GM12878 (cell line): ENCODE measurements at places on chromosomes 1 and 21. TPM values are rescaled to one million over a fixed set of nuclear protein-coding genes. Genes with fewer than 3 reads are reported as not detected.

DNA sequence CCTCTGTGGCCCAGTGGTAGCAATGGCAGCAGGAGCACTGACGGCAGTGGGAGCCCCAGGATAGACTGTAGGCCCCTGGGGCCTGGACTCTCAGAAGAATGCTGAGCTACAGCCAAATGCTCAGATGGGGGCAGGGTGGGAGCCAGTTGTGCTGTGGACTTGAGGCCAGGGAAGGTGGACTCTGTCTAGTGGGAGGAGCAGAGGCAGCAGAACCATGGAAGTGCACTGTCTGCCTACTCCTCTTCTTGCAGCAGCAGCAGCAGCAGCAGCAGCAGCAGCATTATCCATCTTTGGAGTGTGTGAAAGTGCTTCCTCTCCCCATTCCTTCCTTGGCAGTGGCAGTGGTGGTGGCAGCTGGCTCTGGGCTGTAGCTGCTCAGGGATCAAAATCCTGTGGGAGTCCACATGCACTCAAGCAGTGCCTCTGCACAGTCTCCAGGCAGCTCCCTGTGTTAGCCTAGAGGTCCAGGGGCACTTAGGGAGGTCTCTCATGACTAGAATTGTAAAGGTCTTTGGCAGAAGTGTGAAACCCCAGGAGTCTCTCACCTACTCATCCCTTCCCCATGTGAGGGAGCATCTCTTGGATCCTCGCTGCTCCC lies 917.9 kb upstream of the B3GALT2 start:
- DNase-seq: no peak
- no peaks in the 10 kb centered on the region for H3K4me1 ChIP-seq
- no peak overlapping the region for H3K27ac ChIP-seq
- no peaks in the 10 kb centered on the region for H3K36me3 ChIP-seq
- no peaks in the 10 kb centered on the region for H3K27me3 ChIP-seq

SMCP gene
- not detected in 2 replicates for total RNA-seq

CD244 gene
- total RNA-seq: 0.35 and 0.80 TPM in 2 replicates

GRCh38 chr1:58939146-58939545 lies 155.3 kb upstream of the JUN start:
- DNase-seq: no peak
- no peaks in the 10 kb centered on the region for H3K27me3 ChIP-seq
- H3K36me3 ChIP-seq: no peaks in the 10 kb centered on the region
- no peaks in the 10 kb centered on the region for H3K4me1 ChIP-seq

PTGFRN gene
- total RNA-seq: 8.3 and 8.9 TPM in 2 replicates

DNA sequence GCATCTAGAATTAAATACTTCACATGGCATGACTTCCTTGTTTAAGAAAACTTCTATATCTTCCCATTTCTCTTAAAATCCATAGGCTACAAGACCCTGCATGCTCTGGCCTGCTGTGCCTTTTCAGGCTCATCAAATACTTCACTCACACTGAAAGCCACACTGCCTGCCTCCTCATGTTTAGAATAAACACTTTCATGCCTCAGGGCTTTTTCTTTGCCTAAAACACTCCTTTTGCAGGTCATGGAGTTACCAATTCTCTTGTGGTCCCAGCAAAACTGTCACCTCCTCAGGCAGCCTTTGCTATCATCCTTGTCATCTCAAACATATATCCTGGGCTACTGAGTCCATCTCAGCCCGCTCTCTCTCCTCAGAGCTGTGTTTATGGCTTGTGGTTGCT lies 5.5 kb downstream of the SGIP1 start:
- H3K4me3 ChIP-seq: no peak overlapping the region
- no peak overlapping the region for H3K27ac ChIP-seq
- H3K27me3 ChIP-seq: no peaks in the 10 kb centered on the region
- no peak for DNase-seq
- no peaks in the 10 kb centered on the region for H3K4me1 ChIP-seq
- H3K36me3 ChIP-seq: no peaks in the 10 kb centered on the region

DNA sequence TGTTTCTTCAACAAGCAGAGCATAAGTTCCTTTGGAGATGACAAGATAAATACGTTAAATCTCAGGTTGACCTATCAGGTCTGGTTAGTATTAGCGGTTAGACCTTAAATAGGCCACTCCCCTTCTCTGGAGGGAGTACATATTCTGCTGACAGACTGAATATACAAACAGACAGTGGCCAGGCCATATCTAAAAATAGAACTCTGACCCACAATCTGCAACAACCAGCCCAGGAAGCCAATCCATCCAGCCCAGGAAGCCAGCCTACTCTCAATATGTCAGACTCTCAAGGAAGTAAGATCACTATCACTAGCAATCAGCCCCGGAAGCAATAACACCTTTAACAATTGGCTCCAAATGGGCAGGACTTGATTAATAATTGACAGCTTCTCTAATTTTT lies 6.7 kb downstream of the IL20 start:
- no peak overlapping the region for H3K27ac ChIP-seq
- H3K27me3 ChIP-seq: no peaks in the 10 kb centered on the region; the same call in 1 of the 2 replicates
- no peak for DNase-seq
- H3K36me3 ChIP-seq: no peaks in the 10 kb centered on the region
- no peaks in the 10 kb centered on the region for H3K4me1 ChIP-seq
- no peak overlapping the region for H3K4me3 ChIP-seq

DNA sequence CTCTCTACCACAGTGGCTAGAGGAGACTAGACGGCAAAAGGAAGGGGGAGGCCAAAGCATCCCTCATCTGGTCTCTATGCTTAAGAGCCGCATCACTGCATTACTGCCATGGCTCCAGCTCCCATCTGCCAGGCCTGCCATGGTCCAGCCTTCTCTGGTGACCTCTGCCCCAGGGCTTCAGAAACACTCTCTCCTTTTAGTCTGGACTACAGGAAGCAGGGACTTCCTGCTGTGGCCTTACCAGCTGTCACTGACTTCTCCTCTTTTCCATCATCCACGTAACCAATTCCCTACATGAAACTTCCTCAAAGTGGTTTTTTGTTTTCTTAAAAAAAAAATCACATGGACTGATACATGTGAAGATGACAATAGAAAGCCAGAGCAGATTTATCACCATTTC lies 323.1 kb upstream of the NFIA start:
- no peak for DNase-seq
- no peak overlapping the region for H3K4me3 ChIP-seq
- H3K27ac ChIP-seq: no peak overlapping the region
- no peaks in the 10 kb centered on the region for H3K27me3 ChIP-seq
- no peaks in the 10 kb centered on the region for H3K36me3 ChIP-seq

VPS13D gene
- total RNA-seq: 14.5 and 16.9 TPM in 2 replicates

DNA sequence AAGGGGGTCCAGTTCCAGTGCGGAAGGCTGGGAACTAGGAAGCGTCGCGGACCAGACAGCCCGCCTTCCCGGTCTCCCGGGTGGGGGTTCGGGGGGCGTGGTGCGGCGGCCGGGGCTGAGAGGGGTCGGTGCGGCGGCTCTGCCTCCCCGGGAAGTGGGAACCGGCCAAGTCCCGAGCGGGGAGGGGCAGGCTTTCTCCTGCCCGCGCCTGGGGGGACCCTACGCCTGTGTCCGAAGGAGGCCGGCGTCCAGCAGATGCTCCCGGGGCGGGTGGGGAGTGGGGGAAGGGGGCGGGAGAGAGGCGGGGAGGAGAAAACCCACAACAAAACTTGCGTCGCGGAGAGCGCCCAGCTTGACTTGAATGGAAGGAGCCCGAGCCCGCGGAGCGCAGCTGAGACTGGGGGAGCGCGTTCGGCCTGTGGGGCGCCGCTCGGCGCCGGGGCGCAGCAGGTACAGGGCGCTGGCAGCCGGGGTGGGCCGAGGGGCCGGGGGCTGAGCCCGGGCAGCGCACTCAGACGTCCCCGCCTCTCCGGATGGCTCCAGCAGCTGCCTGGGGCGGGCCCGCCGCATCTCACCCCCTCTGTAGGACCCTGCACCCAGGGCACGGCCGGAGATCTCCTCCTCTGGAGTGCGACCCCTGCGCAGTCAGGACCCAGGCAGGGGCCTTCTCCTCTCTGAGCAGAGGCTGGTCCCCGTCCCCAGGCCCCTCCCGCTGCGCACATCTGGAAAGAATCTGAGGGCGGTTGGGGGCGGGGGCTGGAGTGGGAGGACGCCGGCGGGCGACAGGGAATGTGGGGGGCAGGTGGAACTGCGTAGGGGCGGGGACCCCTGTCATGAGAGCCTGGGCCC lies at the start of gene PODN:
TSS of gene PODN (plus strand) at position 355 of the 849 bp plus-strand sequence. CDS start 7,643 bp downstream, outside the sequence.
- H3K4me1 ChIP-seq: no peaks in the 10 kb centered on the region
- DNase-seq: no peak
- H3K4me3 ChIP-seq: no peak within 1 kb of the TSS

GCSAML gene
- total RNA-seq: not detected in 2 replicates

GRCh38 chr1:231580874-231581273 lies 45.7 kb upstream of the DISC1 start:
- H3K4me1 ChIP-seq: no peaks in the 10 kb centered on the region
- no peaks in the 10 kb centered on the region for H3K36me3 ChIP-seq
- H3K4me3 ChIP-seq: no peak overlapping the region
- no peaks in the 10 kb centered on the region for H3K27me3 ChIP-seq

- H3K4me1 ChIP-seq: no peaks in the 10 kb centered on the region
- H3K4me3 ChIP-seq: no peak overlapping the region
- H3K27me3 ChIP-seq: no peaks in the 10 kb centered on the region
- no peak overlapping the region for H3K27ac ChIP-seq
- no peaks in the 10 kb centered on the region for H3K36me3 ChIP-seq
Observed at GRCh38 chr1:78687914-78688313, 38.3 kb downstream of the IFI44 start.

DNA sequence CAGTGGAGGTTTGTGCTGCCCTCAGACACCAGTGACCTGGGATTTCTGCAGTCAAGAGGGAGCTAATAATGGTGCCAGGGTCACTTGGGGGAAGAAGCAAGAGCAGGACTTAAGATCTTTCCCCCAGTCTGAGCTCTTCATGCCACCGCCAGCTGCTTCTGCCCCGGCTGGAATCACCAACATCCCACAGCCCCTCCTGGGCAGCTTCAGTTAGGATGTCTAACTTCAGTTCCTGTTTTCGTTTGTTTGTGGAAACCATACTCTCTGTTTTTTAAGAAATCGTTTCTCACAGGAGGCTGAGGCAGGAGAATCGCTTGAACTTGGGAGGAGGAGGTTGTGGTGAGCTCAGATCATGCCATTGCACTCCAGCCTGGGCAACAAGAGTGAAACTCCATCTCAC lies 25.6 kb upstream of the PRDM2 start:
- H3K4me3 ChIP-seq: no peak overlapping the region
- no peak for DNase-seq
- no peaks in the 10 kb centered on the region for H3K36me3 ChIP-seq
- H3K27ac ChIP-seq: no peak overlapping the region
- no peaks in the 10 kb centered on the region for H3K27me3 ChIP-seq
- peaks cover 4% of the 10 kb centered on the region for H3K4me1 ChIP-seq

ANKRD45 gene
- total RNA-seq: not detected in 2 replicates

DNA sequence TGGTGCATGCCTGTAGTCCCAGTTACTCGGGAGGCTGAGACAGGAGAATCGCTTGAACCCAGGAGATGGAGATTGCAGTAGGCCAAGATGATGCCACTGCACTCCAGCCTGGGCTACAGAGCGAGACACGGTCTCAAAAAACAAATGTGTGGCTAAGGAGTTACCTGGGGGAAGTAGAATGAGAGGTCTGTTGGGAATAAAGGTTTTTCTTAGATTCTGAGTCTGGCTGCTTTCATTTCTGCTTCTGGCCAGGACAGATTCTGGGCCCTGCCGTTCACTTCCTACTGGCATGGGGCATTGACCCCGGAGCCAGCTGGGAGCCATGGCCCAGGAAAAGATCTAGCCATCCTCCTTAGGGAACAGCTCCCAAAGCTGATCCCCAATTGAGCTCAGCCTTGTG lies 420 bp upstream of the DCDC2B start:
- no peak overlapping the region for H3K4me3 ChIP-seq
- no peaks in the 10 kb centered on the region for H3K27me3 ChIP-seq
- peaks cover 14% of the 10 kb centered on the region for H3K4me1 ChIP-seq
- DNase-seq: no peak
- H3K27ac ChIP-seq: no peak overlapping the region

DNA sequence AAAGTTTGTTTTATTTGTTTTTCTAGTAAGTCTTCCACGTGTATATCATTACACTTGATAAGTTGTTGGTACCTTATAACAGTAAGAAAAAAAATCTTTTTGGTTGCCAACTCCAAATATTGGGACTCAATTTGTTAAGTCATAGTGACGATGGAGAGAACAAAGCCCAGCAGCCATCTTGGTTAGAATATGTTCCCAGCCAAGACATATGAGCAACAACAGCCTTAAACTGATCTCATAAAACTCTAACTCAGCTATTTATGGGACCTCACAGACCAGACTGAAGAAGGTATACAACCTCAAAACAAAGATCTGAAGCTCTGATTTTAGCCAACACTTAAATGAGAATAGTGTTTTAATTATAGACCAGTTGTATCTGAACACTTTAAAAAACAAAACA lies 281.3 kb downstream of the VAV3 start:
- no peak overlapping the region for H3K27ac ChIP-seq
- H3K36me3 ChIP-seq: no peaks in the 10 kb centered on the region
- no peak overlapping the region for H3K4me3 ChIP-seq
- DNase-seq: no peak
- no peaks in the 10 kb centered on the region for H3K27me3 ChIP-seq
- no peaks in the 10 kb centered on the region for H3K4me1 ChIP-seq

GRCh38 chr1:114289306-114289705 lies 135.6 kb upstream of the SYT6 start:
- H3K27me3 ChIP-seq: no peaks in the 10 kb centered on the region
- H3K4me3 ChIP-seq: no peak overlapping the region
- no peaks in the 10 kb centered on the region for H3K36me3 ChIP-seq
- DNase-seq: no peak

DNA sequence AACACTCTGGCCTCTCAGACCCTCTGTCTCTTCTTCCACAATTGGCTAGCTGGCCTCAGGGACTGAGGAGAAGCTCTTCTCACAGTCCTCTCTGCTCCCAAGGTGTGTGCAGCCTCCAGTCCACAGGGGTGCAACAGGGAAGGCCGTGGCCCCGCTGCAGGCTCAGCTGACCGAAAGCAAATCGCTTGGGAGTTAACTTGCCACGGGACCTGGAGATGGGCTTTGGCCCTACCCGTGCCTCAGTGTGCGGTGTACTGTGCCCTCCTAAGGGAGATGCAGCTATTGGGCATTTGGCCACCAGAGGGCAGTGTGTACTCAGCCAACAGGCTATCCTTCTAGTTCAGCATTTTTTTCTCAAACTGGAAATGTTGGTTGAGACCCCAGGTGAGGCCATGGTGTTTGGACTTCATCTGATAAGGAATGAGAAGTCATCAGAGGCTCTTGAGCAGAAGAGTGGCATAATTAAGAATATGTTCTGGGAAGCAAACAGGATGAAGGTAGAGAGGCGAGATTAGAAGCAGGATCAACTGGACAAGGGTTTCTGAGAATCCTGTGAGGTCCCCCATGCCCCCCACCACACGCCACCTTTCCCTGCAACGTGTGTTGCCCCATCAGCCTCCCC lies 42.5 kb upstream of the TMEM125 start:
- H3K27me3 ChIP-seq: no peaks in the 10 kb centered on the region
- H3K4me3 ChIP-seq: no peak overlapping the region
- H3K27ac ChIP-seq: no peak overlapping the region
- peak; percentile 34 for DNase-seq

OR10Z1 gene
- not detected in 2 replicates for total RNA-seq

GRCh38 chr1:200917291-200917817 lies 22.7 kb downstream of the INAVA start:
- no peak for DNase-seq
- H3K27ac ChIP-seq: no peak overlapping the region
- H3K4me3 ChIP-seq: no peak overlapping the region
- H3K36me3 ChIP-seq: peaks cover 2% of the 10 kb centered on the region; the same call in 1 of the 2 replicates

LAMC2 gene
- total RNA-seq: 1.1 and 1.5 TPM in 2 replicates

- no peak overlapping the region for H3K4me3 ChIP-seq
- H3K4me1 ChIP-seq: no peaks in the 10 kb centered on the region
- H3K27ac ChIP-seq: no peak overlapping the region
- no peaks in the 10 kb centered on the region for H3K27me3 ChIP-seq
- no peak for DNase-seq
Observed at GRCh38 chr21:16159213-16159970, 429.6 kb downstream of the USP25 start.
